ENCODE measurements at places on chromosomes 1 and 21.

DNA sequence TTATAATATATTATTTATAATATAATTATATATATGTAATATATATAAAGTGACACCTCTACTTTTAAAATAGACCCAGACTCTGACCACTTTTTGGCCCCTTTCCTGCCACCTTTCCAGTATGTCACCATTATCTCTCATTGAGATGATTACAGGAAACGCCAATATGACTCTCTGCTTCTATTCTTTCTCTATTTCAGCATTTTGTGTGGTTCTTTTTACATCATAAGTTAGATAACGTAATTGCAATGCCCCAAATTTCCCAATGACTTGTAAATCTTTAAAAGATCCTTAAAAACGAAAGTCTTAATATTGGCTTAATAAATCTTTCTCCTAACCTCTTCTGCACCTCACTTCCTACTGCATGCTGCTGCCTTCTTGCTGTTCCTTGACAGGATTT, 8.1 kb upstream of the GBP5 start:
- DNase-seq = no peak

DNA sequence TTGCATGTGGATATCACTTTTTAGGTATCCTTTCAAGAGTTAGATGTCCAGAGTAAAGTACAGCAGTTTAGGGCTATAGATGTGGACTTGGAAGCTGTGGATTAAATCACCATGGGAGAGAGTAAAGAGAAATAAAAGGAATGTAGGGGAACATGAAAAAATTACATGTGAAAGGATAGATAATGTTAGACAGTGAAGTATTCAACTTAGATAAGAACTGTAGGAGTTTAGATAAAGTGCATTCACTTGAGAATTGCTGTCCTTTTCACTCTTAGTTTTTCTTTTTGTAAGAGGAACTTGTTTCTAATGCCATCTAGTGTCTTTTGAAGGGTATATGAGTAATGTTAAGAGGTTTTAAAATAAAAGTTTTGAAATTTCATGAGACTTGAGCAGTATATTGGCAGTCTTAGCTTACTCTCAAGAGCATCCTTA, 40.1 kb downstream of the MAST2 start:
- no peak for DNase-seq

GRCh38 chr1:206685334-206685768, 646 bp downstream of the MAPKAPK2 start:
- no peak for DNase-seq

DNA sequence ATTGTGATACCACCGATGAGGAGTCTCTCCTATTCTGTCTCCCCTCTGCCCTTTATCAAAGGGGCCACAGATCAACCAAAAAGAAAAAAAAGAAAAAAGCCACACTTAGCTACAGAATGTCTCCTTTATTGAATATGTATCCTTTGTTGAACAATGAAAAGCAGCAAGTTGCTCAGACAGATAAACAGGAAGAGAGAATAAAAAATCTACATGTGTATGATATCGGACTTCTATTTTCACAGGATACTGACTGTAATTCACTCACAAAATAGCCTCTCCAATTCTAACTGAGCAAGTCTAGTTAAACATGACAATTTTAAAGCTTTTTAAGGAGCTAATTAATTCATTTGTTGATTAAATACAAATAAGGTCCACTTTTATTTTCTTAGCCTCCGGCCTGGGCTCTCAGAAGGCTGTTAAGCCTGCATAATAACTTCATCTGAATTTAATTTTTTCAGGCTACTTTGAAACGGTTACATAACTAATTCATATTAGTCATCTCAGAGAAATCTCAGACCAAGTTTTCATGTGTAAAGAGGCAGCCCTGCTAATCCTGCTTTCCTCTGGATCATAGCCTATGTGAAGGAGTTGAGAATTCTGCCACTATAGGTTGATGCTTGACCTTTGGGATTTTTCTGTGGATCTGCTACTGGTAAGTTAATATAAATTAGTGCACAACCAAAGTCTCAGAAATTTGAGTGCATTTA, 304.1 kb upstream of the NR5A2 start:
- no peak for DNase-seq

DNA sequence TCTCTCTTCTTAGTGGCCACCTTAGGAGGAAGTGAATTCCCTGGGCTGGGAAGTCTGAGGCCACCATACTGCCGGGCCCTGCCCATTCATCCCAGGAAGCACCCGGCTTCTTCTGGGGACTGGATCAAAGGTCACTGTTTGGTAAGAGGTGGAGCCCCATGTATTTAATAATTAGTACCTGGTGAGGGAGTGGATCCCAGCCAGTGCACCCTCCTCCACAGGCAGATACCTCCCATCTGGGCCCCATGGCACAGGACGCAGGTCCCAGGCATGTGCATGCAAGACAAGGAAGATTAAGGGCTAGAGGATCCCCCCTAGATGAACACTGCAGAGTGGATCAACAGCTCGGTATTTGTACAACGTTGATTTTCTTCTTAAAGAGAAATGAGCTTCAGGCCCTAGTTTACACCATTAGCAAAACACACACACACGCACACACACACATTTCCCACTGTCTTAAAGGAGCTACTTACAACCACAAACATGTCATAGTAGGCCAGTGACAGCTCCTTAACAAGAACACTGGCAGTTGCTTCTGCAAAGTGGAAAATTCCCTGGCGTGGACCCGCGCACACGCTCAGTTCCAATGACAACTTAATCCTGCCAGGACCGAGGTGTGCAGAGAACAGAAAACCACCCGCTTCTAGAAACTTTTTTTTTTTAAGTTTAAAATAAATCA, 90.7 kb downstream of the MRPL37 start:
- DNase-seq = no peak

GRCh38 chr1:5647234-5647633, 345.0 kb downstream of the NPHP4 start:
- no peak for DNase-seq

GRCh38 chr21:15222707-15223106, 157.9 kb upstream of the NRIP1 start:
- no peak for DNase-seq
